ENCODE measurements at places on chromosomes 6 and 20. TPM values are rescaled to one million over a fixed set of nuclear protein-coding genes. Genes with fewer than 3 reads are reported as not detected.

The CFAP206 gene
- 116 TPM for polyA plus RNA-seq

DNA sequence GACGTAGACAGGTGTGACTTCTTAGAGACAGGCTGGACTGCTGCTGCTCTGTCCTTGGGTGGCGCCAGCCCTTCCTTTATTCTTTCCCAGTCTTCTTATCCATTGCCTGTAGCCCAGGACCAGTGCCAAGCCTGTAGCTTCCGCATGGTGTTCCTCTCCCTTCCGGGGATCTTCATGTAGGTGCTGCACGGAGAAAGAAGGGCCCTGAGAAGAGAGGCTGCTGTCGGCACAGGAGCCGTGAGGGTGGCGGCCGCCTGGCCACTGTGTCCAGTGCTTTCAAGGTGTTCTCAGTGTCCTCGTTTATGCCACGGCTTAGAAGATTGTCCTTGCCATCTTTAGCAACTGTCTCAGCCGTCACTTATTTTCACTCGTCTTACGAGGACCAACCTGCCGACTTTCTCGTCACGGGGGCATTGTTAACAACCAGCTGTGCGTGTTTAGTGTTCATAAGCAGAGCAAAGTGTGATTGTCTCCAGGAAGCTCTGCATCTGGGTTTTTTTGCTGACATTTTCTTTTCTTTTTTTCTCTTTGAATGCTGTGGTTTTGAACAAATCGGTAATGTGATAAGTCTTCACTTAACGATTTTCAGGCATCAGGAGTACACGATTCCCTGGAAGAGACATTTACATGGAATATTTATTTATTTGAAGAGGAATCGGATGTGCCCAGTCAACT, 61.2 kb downstream of the PPP1R14C start:
- DNase-seq, result no peak

- DNase-seq, result no peak
Observed at GRCh38 chr20:33940666-33941065, 53.0 kb upstream of the RALY start.

DNA sequence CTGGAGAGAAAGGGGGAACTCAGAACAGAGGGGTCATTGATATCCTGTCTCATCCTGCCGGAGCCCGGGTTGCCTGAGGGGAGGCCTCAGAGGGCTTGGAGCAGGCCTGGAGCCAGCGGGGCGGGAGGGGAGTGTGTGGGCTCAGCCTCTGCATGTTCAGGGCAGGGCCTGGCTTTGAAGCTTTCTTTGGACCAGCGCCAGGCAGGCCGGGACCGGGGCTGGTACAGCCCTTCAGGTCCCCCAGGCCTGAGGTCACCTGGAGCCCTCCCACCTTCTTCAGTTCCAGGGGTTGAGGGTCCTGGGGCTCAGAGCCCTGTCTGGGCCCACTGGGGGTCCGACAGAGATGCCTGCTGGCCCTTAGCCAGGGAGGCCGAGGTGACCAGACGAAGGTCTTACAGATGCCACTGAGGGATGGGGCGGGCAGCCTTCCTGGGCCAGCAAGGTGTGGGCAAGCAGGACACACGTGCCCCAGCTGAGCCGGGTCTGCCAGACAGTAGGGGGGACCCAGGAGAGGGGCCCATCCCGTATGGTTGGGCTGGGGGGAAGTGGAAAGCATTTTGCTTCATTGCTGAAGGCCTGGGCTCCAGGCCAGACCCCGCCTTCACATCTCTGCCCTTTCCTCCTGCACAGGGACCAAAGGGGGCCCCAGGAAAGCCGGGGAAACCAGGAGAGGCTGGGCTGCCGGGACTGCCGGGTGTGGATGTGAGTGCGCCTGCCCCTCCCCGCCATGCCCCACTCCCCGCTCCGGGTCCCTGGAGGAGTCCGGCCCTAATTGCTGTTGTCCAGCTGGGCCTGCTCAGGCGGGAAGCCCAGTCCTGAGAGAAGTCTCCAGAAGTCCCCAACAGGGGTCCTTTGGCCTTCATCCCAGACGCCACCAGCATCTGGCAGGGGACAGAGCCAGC, 2.0 kb downstream of the COL9A3 start:
- DNase-seq, result peak; percentile 57

The ZNF311 gene
- polyA plus RNA-seq, result 5.8 TPM

- DNase-seq, result no peak
Observed at GRCh38 chr6:9405369-9405768, 970.0 kb upstream of the SLC35B3 start.

The XKR7 gene
- 0.96 TPM for polyA plus RNA-seq

- DNase-seq, result no peak
Observed at GRCh38 chr6:25550631-25551030, 101.4 kb upstream of the SCGN start.

DNA sequence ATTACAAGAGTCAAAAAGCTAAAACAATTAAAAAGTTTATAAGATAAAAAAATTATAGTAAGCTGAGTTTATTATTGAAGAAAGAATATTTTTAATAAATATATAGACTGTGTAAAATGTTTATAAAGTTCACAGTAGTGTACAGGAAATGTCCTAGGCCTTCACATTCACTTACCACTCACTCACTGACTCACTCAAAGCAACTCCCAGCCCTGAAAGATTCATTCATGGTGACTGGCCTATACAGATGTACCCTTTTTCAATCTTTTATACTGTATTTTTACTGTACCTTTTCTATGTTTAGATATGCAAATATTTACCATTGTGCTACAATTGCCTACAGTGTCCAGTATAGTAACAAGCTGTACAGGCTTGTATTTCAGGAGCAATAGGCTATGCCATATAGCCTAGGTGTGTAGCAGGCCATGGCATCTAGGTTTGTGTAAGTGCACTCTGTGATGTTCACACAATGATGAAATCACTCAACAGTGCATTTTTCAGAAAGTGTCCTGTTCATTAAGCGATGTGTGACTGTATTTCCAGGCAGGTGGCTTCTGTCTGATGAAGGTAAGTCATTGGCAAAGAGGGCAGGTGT, 130.2 kb downstream of the BTBD3 start:
- DNase-seq, result no peak

DNA sequence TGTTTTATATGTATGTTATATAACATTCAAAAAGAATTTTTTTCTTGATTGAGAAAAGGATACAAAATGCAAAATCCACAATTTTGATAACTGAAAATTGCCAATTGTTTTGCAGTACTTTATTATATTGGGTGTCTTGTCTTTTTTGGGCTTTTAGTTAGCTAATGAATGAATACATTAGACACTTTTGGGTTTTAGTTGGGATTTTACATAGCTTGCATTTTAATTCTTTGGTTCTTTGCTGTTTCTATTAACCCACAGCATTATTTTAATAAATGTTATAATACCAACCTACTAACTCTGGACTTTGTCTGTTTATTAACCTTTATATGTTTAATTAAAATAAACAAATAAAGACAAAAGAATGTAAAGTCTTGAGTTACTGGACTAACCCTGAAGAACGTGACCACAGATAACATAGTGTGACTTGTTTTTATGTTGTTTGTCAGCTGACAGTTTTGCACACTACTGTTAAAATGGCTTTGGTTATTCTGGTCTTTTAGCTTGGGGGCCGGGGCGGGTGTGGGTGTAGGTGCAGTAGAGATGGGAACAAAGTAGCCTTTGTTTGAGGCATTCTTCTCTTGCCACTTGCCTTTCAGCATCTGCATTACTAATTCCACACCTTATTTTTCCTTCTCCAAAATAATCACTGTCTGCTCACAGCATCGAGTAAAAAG, 159.1 kb downstream of the QKI start:
- DNase-seq, result no peak

- peak; percentile 73 for DNase-seq
Observed at GRCh38 chr6:27753668-27754407, 158.4 kb downstream of the OR2B2 start.

The MPIG6B gene
- 1.3 TPM for polyA plus RNA-seq

The FYN gene
- polyA plus RNA-seq, result 74.0 TPM

GRCh38 chr20:13118676-13119075, 102.4 kb upstream of the ISM1 start:
- DNase-seq, result no peak

DNA sequence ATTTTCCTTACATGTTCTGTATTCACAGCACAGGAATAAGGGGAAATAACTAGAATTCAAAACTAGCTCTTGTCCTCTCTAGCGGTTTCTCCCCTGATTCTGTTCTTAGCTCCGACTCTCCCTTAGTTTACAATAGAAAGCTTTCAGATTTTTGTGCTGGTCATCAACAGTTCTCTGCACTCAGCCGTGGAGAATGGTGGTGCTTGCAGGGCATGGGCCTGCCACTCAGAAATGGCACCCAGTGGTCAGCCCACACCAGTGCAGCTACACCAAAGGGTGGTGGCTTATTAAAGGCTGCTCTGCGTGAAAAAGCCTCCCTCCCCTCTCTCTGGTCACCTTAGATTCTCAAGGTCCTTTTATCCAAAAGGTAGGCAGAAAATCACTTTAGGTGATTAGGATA, 123.5 kb downstream of the SASH1 start:
- no peak for DNase-seq

The PSMB8 gene
- 35.7 TPM for polyA plus RNA-seq

- no peak for DNase-seq
Observed at GRCh38 chr6:151160929-151161757, 78.6 kb upstream of the AKAP12 start.

DNA sequence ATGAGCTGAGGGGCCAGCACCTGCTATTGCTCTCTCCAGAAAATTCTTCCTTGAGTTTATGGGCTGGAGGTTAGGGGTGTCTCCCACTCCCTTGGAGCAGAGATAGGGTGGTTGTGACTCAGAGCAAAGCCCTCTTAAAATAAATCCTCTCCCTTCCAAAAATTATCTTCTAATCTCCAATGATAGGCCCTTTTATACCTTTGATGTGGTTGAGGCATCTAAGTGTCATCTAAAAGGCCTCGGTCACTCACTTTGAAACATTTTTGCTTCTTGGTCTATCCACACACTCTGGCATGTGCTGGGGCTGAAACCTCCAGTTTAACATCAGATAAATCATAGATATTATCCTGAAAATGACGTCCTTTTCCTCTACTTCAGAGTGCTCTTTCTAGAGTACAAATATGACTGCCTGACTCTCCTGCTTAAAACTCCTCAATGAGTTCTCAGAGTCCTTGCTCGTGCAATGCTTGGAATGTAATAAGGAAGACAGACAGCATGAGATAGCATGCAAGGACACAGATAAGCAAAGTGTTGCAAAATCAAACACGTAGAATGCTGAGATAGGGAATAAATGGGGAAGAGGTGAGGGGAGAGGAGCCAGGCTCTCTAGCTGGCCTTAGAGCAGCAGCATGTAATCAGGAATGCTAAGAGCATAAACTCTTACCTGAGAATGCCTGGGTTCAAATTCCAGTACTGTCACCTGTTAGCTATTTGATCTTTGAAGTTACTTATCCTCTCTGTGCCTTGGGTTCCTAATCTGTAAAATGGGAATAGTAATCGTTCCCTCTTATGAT, 374.1 kb upstream of the CITED2 start:
- peak; percentile 32 for DNase-seq

DNA sequence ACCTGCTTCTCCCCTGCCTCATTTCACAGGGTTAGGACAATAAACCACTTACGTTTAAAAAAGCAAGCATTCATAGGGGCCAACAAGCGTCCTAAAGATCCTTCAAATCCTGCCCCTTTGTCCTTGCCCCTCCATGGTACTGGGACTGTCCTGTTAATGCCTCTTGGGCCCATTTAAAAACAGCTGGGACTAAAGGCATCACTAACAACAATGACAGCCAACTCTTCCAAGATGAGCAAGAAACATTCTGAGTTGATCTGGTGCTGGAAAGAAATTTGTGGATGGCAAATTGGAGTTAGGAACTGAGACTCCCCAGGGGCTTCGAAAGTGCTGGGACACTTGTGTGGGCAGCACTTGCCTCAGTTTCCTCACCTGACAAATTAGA, 93.4 kb downstream of the ZMYND8 start:
- DNase-seq, result no peak

The SUN5 gene
- 59.7 TPM for polyA plus RNA-seq

The NKAIN2 gene
- 1.1 TPM for polyA plus RNA-seq

DNA sequence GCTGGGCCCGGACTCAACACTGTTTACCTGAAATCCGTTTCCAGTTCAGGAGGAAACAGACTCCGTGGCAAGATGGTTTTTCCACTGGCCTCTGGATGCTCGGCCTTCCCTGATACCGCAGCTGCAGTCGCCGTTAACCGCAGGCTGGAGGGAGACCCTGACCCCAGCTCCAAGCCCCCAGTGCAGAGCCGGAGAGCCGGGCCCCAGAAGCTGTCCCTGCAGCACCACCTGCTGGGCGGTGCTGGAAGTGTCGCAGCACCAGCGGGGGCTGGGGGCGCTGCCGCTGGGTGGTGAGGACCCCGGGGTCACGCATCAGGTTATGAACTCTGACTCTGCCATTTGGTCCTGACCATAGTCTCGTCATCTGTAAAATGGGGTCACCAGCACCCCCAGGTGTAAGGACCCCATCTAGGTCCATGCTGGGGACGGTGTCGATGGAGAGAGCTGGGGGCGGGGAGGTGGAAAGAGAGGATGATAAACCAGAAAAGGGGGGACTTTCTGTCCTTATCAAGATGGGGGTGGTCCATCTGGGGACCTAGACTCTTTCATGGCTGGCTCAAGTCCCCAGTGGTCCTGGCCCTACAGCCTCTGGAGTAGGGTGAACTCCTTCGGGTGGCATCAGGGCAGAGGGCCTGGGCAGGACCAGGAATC, 20.8 kb upstream of the CHRNA4 start:
- no peak for DNase-seq

- no peak for DNase-seq
Observed at GRCh38 chr6:6246544-6246943, 73.9 kb downstream of the F13A1 start.

The CLPSL1 gene
- polyA plus RNA-seq, result not detected

DNA sequence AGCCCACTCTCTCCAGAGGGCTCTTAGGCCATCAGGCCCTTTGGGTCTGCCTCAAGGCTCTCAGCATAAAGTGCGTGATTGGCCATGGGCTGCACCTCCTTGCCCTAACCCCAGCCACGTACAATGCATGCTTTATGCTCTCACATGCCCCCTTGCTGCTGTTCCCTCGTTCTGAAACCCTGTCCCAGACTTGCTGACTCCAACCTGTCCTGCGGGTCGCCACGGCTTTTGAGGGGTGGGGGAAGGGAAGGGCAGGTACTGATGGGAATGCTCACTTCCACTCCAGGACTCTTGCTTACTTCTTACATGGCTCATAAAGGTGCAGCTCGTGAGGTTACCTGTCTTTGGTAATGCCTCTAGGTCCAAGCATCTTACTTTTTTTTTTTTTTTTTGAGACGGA, 6.0 kb downstream of the ARMC12 start:
- DNase-seq, result no peak

GRCh38 chr6:129575378-129576118, 134.4 kb downstream of the ARHGAP18 start:
- DNase-seq, result no peak

The SLC26A8 gene
- polyA plus RNA-seq, result 160 TPM

The FAM217A gene
- 35.3 TPM for polyA plus RNA-seq

DNA sequence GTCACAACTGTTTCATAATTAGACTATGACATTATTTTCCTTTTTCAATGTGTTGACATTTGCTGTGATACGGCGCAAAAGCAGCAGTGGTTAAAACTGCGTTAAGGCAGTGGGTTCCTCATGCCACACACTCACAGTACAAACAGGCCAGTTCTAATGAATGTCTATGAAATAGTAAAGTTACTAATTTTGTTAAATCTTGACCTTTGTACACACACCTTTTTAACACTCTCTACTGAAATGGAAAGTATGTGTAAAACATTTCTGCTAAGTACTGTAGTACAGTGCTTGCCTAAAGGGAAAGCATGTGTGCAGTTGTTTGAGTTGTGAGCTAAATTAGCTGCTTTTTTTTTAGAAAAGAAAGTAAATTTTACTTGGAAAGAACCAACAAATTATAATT, 60.3 kb downstream of the CDS2 start:
- DNase-seq, result no peak

- peak; percentile 94 for DNase-seq
Observed at GRCh38 chr20:31514154-31515071, at the start of gene HM13. Gene HM13, plus strand, starts transcription at chr20:31514442. Its CDS starts 110 bp downstream, at chr20:31514552.
